Caki2 (cell line): ENCODE measurements at places on chromosomes 16 and 17. TPM values are rescaled to one million over a fixed set of nuclear protein-coding genes. Genes with fewer than 3 reads are reported as not detected.
A peak's percentile ranks its signal among the peaks of the same experiment; 100 is the strongest.

DNA sequence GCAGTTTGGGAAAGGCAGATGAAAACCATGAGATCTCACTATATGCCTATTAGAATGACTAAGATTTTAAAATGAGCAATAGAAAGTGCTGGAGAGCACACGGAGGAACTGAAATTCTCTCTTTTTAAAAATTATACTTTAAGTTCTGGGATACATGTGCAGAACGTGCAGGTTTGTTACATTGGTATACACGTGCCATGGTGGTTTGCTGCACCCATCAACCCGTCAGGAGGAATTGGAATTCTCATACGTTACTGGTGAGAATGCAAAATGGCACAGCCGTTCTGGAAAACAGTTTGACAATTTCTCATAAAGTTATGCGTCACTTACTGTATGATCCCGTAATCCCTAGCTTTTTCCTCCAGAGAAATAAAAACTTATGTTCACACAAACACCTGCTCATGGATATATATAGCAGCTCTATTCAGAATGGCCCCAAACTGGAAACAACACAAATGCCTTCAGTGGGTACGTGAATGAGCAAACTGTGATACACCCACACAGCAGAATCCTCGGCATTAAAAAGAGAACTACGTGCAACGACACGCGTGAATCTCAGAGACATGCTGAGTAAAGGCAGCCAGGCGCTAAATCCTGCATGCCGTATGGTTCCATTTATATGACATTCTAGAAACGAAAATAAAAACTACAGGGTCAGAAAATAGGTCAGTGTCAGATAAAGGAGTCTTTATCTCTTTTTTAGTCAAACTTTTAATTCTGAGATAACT lies 11.8 kb downstream of the PIK3R6 start:
- no peak for DNase-seq

GRCh38 chr16:21684199-21684598 lies 20.4 kb downstream of the OTOA start:
- DNase-seq = no peak

GRCh38 chr16:20191566-20191965 lies 117.9 kb upstream of the GPR139 start:
- DNase-seq = peak; percentile 12

GRCh38 chr16:67250045-67250327 lies 1.2 kb downstream of the SLC9A5 start:
- no peak for DNase-seq

DNA sequence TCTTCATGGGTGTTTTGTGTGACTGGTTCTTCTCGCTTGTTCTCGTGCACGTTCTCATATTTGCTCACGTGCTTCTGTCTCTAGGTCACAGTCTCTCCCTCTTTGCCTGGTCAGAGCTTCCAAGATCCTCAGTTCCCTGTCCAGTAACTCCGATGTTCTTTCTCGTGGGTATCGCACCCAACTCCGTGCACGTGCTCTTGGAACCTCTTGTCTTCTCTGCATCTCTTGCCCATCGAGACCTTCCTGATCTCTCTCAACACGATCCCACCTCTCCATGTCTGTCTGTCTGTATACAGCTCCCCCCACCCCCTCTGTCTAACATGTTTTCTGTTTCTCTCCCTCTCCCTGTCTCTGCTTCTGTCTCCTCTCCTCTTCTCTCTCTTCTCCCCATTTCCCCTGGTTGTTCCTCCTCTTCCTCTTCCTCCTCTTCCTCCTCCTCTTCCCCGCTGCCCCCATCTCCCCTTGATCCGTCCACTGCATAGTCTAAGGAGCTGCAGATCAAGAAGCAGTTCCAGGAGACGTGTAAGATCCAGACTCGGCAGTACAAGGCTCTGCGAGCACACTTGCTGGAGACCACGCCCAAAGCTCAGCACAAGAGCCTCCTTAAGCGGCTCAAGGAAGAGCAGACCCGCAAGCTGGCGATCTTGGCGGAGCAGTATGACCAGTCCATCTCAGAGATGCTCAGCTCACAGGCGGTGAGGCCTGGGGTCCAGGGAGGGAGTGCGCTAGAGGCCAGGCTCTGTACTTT lies 6.1 kb downstream of the HIRIP3 start:
- DNase-seq = no peak

DNA sequence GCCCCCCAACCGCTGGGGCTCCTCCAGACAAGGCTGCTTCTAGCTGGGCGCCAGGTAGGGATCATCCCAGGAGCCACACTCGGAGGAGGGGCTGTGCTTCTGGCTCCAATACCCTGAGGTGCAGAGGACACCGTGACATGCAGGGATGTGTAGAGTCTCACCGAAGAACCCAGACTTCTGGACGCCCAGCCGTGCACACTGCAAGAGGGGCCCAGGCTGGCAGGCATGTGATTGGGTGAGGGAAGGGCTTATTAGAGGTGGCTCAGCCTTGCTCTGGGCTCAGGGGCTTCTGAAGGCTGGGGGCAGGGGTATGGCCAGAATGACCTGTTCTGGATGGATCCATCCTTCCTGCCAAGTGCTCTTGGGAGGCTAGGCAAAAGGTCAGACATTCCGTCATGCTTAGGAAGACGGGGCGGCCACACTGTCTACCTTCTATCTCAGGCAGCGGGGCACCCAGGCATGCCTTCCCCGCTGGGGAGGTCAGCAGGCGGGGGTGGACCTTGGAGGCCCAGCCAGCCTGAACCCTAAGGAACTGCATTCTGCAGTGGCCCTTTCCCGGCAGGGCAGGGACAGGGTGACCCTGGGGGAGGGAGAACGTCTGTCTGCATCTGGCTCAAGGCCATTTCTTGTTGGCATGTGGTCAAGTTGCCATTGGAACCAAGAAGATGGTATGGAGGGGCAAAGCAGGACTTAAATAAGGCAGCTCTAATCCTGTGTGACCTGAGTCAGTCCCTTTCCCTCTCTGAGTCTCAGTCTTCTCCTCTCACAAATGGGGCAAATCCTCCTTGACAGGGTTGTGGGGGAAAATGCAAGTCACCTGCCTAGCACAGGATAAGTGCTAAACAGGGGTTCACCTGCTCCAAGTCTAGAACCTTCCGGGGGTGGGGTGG lies 5.8 kb upstream of the ADGRG1 start:
- DNase-seq = peak; percentile 93

DNA sequence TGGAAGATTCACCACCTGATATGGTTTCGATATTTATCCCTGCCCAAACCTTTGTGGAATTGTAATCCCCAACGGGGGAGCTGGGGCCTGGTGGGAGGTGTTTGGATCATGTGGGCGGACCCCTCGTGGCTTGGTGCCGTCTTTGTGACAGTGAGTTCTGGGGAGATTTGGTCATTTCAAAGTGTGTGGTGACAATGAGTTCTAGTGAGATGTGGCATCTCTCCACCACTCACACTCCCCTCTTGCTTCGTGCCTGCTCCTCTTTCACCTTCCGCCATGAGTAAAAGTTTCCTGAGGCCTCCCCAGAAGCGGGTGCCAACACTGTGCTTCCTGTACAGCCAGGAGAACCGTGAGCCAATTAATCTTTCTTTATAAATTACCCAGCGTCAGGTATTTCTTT lies 9.7 kb downstream of the CCDC57 start:
- DNase-seq = no peak

GRCh38 chr16:85448557-85449190 lies 164.4 kb upstream of the GSE1 start:
- DNase-seq = no peak

DNA sequence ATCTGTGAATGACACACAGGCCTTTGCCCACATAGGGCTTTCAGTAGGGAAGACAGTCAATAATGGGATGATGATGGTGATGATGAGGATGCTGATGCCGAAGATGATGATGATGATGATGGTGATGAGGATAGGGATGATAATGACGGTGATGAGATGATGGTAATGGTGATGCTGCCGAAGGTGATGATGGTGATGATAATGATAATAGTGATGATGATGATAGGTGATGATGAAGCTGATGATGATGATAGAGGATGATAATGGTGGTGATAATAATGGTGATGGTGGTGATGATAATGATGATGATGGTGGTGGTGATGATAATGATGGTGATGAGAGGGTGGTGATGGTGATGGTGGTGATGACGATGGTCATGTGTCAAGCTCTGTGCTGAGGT lies 12.9 kb downstream of the FOXL1 start:
- no peak for DNase-seq

DNA sequence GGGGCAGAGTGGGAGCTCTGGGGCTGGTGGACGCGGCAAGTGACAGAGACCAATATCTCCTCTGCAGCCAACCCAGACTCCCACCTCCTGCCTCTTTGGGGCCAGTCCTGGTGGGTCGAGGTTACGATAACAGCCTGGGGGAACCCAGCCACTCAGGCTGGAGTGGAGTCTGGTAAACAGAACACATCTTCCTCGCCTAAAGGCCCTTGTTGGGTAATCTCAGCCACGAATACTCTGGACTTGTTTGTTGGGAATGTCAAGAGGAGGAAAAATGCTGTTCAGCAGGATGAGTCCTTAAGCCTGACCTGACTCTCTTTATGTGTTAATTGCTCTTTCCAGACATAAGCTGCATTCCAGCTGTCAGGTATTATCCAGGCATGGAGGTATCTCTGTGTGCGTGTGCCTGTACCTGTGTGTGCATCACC lies 8.0 kb upstream of the SPNS2 start:
- DNase-seq = no peak

DNA sequence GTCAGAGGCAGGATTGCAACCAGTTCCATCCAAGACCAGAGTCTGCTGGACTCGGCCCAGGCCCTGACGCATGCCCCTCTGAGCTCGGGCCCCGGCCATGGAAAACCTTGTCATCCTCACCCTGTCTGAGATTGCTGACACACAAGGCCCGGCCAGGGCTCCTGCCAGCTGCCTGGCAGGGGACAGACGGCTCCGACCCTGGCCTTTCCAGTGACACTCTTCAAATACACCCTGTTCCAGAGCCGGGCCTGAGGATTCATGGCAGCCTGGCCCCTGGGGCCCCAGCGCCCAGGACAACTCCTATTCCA lies 3.2 kb upstream of the PABPN1L start:
- DNase-seq = no peak

GRCh38 chr17:31339906-31340661 lies 18.7 kb upstream of the EVI2A start:
- DNase-seq = no peak

GRCh38 chr16:10968498-10968897 lies 24.1 kb downstream of the CLEC16A start:
- no peak for DNase-seq

- DNase-seq = peak; percentile 74
Measured at GRCh38 chr16:55499951-55500529, 8.8 kb upstream of the LPCAT2 start.

DNA sequence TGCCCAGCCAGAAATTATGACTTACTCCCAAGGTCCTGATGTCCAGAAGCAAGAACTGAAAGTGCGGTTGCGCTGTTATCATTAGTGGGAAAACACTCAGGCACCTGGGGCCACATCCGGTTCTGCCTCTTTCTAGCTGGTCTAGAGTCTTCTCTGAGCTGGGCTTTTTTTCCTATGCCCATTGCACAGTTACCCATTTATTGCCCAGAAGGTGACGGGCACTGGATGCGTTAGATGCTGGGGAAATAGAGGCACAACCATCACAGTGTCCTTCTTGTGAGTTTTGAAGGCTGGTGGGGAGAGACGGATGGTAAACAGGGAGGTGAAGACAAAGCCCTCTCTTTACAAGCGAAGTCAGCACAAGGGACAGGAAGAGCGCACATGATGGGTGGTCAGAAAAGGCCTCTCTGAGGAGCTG lies 37.7 kb downstream of the PLCG2 start:
- no peak for DNase-seq

DNA sequence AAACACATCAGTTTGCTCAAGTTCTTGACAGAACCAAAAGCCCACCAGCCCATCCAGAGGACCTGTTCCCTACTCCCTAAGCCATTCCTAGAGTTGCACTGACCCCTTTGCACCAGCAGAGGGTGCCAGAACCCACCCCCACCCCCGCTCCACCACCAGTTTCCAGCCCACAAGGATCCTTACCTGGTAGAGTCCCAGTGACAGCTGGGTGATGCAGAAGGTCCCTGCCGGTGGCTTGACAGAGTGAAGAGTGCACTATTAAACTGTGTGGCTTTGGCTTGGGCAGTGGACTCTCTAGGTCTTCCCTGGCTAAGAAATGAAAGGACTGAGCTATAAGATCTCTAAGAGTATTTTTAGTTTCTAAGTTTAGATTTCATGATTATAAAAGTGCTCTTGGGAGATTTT lies 73.3 kb upstream of the MTMR4 start:
- DNase-seq = peak; percentile 47

- no peak for DNase-seq
Measured at GRCh38 chr17:4134721-4135120, 8.1 kb downstream of the ZZEF1 start.

DNA sequence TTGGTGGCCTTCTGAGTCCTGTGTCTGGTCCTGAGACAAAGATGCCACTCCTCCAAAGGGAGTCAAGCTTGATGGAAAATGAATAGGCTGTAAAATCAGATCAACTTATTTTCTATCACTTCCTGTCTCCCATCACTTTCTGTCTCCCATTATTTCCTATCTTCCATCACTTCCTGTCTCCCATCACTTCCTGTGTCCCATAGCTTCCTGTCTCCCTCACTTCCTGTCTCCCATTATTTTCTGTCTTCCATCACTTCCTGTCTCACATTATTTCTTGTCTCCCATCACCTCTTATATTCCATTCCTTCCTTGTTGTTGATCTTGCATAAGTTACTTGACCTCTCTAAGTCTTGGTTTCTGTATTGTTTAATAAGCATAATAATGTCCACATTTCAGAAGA lies 418.5 kb upstream of the EEF2KMT start:
- no peak for DNase-seq

GRCh38 chr16:25081702-25082101 lies 29.8 kb upstream of the LCMT1 start:
- DNase-seq = no peak

DNA sequence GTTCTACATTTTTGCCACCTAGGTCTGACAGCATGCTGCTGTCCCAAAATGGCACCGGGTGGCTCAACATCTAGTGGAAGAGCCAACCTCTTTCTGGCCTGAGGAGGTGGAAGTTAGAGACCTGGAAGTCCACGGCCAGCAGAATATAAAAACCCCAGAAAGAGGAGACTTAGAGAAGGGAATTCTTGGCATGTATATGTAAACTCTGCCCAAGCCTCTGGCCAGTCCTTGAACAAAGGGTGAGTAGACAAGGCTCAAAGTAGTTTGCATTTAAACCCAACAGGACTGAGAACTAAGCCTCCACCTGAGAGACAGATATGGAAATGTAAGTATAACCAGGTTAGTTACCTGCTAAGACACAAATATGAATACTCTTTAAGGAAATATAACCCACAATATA lies 210.3 kb downstream of the GRIN2A start:
- no peak for DNase-seq

- no peak for DNase-seq
Measured at GRCh38 chr17:83180264-83180995, 101.0 kb downstream of the METRNL start.

- no peak for DNase-seq
Measured at GRCh38 chr17:40484285-40484972, 17.0 kb downstream of the TNS4 start.

Gene KRTAP2-3
- not detected in 2 replicates for total RNA-seq

Gene NPIPA8
- 0.20 and 0.23 TPM in 2 replicates for total RNA-seq

Gene MYO15A
- total RNA-seq = not detected in 2 replicates

Gene MIS12
- total RNA-seq = 8.7 and 13.4 TPM in 2 replicates

Gene VPS25
- 123 and 179 TPM in 2 replicates for total RNA-seq

Gene SMIM22
- total RNA-seq = not detected in 2 replicates

Gene CLEC19A
- total RNA-seq = not detected in 2 replicates

Gene TNFRSF13B
- not detected in 2 replicates for total RNA-seq

Gene SEC14L5
- total RNA-seq = under 0.01 and 0.03 TPM in 2 replicates
